ENCODE measurements at places on chromosomes 11 and 22.

- DNase-seq = no peak
Observed at GRCh38 chr11:59918987-59919589, 19.1 kb upstream of the OOSP1 start.

- no peak for DNase-seq
Observed at GRCh38 chr11:76249195-76249741, 43.0 kb upstream of the WNT11 start.

DNA sequence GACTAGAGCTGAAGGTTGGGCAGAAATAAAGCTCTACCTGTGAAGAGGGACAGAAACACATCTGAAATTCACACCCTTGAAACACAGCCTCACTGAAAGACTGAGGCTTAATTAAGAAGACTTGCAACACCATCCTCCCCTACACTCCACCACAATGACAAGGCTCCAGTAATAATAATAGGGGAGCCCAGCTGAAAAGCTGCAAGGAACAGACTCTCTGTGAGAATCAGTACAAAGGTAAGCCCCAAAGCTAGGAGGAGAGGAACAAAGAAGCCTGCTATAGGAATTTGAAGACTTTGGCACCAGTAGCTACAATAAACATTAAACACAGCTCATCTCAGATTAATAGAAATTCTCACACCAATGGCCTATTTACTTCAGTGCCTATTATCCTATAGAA lies 176.9 kb downstream of the FAT3 start:
- DNase-seq = no peak

DNA sequence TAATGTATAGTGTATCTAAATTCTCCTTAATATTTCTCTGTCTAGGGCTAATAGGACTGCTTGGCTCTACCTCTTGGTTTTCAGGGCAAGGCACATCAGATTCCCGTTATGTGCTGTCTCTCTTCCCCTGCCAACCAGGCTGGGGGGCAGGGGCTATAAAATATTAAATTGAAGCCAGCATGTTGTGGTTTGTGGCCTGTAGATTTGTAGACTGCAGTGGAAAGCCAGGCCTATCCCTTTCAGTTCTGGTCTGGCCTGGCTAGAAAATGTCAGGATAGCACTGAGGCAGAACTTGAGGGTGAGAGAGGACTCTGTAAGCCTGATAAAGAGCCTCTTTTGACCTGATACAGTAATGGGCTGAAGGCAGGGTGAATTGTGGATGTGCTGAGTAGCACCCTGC lies 14.4 kb upstream of the GRK2 start:
- no peak for DNase-seq

- no peak for DNase-seq
Observed at GRCh38 chr22:29903371-29903770, 20.4 kb downstream of the MTMR3 start.

DNA sequence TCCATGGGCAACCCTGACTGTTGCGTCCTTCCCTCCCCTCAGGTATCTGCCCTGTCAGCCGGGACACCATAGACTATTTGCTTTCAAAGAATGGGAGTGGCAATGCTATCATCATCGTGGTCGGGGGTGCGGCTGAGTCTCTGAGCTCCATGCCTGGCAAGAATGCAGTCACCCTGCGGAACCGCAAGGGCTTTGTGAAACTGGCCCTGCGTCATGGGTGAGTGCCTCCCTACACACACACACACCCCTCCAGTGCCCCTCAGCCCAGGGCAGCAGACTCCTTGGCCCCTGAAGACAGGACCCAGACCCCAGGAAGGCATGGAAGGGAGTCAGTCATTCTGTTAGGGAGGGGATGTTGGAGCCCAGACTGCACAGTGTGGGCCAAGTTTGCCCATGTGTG lies 17.9 kb upstream of the UVRAG start:
- DNase-seq = no peak
